ENCODE measurements at places on chromosomes 5 and 9. TPM values are rescaled to one million over a fixed set of nuclear protein-coding genes. Genes with fewer than 3 reads are reported as not detected.

Gene SLC6A7
- not detected for total RNA-seq

Gene SV2C
- 0.18 TPM for total RNA-seq

Gene ST8SIA4
- 29.0 TPM for total RNA-seq

Gene EDIL3
- not detected for total RNA-seq

Gene ANKRD55
- total RNA-seq = 2.3 TPM

Gene FCN1
- 12.4 TPM for total RNA-seq

Gene TOPORS
- total RNA-seq = 28.3 TPM

DNA sequence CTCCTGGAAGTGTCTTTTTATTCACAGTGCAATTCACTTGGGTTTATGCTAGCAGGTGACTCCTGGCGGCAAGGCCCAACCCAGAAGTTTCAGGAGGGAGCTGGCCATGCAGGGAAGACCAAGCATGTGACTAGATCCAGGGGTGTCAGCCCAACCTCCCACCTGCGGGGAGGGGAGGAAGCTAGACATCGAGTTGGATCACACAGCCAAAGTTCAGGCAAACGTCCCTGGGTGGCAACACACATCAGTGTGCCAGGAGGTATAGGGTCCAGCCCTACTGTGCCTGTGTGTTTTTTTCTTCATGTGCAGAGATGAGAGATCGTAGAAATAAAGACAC, 25.3 kb downstream of the PNPLA7 start:
- DNase-seq = no peak

DNA sequence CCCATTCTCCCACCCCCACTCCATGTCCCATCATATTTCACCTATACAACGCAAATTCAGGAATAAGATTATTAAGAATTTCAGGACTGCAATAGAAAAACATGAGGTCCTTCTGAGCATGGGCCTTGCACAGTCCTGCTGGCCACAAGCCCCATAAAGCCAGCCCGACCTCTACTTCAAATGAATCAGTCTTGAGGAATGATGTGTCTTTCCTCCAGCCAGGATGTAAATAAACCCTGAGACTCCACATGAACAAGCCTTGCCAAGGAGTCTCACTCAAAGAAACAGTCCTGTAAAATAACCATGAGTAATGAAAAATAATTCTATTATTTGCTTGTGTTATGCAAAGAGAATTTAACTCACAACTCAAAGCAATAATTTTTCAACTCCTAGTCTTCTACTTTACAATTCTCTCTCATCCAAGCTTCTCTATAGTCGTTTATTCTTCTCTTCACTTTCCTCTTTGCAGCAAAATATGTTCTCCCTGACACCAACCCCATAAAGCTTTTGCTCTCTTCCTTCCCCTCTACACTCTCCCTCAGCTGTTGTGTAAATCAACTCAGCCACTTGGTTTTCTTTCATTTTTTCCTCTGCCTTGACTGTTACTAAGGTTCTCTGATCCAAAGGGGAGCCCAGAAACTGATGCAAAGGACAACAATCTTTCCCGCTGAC, 140.1 kb upstream of the MOCS2 start:
- no peak for DNase-seq

GRCh38 chr5:89546657-89547056, 663.7 kb upstream of the MEF2C start:
- no peak for DNase-seq

GRCh38 chr5:15502208-15502607, 2.2 kb downstream of the FBXL7 start:
- no peak for DNase-seq

- DNase-seq = no peak
These were observed 26.1 kb upstream of the MACIR start for GRCh38 chr5:103232393-103232999.

DNA sequence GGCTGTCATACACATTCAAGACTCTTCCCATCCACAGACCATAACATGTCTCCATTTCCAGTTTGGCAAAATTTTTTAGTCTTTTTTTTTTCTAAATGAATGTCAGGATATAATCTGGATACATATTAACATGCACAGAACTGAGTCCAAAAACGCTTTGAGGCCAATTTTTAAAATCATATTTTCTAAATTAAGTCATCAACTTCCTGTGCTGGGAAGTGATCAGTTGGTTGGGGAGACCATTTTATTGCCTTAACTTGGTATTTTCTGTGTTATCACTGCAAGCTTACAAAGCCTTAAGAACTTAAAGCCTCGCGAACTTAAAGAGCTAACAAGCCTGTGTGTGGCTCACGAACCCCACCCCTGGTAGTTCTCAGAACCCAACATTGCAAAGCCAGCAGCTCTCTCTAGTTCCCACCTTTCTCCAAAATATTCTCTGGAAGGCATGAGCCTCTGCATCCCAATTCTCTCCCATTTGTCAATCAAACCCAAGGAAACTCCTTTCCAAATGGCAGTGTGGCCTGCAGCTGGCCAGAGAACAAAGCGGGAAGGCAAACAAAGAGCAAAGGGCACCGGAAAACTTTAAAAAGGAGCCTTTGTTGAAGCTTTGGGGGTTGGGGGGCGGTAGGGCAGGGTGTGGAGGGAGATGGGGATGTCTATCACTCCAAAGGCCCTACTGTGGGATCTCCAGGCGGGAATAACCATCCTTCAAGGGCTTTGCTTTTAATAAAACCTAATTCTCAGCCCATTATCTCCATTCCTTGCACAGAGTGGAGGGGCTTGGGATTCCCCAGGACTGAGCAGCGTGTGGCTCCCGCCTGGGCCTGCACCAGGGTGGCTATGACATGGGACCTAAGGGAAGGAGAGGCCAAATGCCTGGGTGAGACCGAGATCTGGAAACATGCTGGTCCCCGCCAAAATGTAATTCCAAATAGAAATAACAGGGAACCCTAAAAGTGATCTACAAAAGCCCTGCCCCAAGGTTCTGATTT, 65.0 kb downstream of the ROR2 start:
- no peak for DNase-seq

DNA sequence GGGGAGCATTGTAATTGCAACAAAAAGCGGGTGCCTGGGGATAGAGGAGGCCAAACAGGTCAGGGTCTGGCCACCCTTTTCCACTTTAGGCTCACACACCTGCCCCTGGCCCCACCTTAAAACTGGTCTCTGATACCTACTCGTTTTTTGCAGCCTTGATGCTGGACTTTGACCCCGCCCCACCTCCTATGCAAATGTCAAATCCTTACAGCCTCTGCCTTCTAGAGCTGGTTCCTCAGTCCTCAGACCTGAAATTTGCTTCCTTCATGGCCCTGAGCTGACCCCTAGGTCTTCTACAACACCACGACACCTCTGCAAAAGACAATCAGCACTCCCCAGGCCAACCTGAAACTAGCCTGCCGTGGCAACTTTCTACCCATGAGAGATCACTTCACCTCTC, 37.7 kb downstream of the SMIM23 start:
- no peak for DNase-seq

DNA sequence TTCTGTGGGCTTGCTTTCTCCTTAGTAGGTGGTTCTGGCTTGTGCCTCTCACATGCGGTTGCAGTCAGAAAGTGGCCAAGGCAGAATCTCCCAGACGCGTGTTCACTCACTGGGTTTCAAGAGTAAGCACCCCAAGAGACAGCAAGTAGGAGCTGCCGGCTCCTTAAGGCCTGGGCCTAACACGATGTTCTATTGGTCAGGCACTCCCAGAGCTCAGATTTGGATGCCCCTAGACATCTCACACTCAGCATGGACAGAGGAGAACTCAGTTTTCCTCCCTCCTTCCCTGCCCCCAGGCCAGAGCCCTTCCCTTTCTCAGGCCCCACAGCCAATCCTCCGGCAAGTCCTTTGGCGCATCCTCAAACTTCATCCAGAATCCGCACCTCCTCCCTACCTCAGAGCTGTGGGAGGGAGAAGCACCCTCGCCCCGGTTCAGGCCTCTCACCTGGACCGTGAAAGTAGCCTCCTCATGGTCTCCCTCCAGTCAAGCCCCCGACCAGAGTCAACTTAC, 6.5 kb upstream of the CARD19 start:
- DNase-seq = no peak

DNA sequence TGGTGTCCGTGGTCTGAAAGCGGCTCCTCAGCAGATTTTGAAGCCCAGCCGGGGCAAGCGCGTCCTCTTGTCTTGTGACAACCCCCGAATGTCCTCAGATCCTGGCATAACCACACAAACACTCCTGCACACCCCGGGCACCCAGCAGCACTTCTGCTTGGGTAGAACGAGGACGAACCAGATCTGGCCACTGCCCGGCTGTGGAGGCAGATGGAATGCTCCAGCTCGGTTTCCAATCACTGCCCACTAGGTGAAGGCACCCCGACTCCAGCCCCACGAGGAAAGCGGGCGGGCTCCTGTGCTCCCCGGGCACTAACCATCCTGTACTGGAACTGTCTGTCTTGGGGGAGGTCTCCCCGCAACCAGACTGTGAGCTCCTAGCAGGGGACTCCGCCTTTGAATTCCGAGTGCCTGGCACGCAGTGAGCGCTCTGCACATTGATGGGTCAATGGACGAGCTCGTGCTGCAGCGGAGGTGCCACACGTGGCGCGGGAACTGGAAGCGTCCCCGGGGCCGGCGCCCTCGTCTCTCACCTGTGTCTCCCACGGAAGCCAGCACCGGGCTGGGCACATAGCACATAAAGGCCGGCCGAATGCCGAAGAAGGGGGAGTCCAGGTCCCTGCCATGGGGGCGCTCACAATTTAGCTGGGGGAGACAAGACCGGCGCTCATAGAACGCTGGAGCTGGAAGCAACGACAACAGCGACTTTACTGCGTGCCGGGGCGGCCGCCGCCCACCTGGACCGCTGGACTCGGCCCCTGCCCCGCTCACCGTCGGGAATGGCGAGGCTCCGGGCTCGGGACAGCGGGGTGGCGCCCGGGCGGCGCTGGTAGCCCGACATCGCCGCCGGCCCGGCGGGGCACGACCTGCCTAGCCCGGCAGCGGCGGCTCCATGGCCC, 608 bp downstream of the ENTR1 start:
- DNase-seq = peak; percentile 27

DNA sequence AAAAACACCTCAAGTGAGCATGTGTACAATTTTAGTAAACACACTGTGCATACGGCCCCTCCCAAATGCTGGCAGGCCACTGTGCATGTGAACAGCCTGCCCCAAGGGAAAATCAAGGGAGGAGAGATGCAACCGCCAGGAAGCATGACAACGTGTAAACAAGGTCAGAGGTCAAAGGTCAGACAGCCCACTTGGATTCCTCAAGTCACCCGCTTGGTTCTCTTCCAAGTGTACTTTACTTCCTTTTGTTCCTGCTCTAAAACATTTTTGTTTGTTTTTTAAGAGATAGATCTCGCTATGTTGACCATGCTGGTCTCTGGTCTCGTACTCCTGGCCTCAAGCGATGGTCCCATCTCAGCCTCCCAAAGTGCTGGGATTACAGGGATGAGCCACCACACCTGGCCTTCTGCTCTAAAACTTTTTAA, 126.7 kb upstream of the SHB start:
- DNase-seq = no peak

GRCh38 chr5:174553556-174553955, 170.8 kb upstream of the MSX2 start:
- DNase-seq = no peak

All from T-helper 17 cell (primary cell).